Islet precursor cell (in vitro differentiated cells): ENCODE measurements at places on chromosomes 16 and 17.
A peak's percentile ranks its signal among the peaks of the same experiment; 100 is the strongest.

DNA sequence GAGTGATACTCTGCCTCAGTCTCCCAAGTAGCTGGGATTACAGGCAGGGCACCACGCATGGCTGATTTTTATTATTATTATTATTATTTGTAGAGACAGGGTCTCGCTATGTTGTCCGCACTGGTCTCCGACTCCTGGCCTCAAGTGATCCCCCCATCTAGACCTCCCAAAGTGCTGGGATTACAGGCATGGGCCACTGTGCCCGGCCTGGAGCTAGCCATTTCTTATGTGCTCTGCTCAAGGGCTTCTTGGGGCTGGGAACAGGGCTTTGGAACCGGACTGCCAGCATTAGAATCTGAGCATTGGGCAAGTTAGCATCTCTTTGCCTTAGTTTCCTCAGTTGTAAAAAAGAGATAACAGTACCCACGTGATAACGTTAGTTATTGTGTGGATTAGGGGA is 111.3 kb downstream of the C16orf78 start:
- DNase-seq: no peak

DNA sequence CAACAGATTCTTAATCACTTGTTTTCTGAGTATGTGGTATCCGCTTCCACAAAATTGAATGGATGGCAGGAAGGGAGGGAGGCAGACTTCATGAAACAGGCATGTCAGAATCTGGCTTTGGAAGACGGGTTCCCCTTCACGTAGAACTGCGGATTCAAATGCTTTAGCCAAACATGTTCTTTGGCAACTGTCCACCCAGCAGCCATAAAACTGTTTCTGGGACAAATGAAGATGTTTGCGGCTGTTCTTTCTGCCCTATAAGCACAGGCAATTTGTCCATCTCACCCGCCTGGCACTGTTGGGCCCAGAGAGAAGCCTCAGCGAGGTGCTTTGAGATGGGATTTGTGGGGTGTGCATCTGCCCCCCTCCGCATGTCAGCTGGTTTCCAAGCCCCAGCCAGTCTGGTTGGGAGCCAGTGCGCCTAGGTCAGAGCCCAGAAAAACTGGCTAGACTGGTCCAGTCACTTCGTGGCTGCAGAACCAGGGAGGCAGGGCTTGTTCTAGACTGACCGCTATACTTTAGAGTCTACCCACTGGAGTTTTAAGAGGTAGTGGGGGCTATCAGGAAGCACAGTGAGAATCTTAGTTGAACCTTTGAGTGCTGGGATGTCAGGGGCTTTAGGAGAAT is 6.3 kb downstream of the CRHR1 start:
- DNase-seq: no peak

DNA sequence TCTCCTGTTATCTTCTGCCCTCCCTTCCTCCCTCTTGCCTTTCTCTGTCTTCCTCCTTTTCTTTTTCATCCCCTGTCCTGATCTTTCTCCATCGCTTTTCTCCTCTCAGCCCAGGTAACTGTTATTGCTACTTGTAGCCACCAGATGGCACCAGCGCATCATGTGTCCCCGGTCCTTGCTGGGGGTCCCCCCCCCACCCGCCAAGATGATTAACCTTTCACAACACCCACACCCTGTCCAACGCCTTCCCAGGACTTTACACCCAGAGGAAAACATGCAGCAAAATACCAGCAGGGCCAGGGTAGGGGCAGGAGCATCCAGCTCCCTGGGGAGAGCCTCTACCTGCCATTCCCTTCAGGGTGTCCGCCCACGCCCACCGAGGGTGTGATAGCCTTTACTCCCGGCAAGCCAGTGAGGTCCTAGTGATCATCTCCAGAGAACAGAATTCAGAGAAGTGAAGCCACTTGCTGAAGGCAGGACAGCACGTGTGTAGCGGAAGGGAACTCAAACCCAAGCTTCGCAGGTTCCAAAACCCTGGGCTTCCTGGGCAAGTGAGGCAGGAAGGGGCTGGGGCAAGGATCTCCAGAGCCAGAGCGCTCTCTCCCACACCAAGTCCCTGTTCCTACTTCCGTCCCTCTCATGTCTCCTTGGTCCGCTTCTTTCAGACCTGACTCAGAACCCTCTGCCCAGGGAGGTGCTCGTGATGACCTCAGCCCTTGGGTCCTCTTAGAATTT is 13.4 kb upstream of the TAC4 start:
- peak; percentile 82 for DNase-seq

DNA sequence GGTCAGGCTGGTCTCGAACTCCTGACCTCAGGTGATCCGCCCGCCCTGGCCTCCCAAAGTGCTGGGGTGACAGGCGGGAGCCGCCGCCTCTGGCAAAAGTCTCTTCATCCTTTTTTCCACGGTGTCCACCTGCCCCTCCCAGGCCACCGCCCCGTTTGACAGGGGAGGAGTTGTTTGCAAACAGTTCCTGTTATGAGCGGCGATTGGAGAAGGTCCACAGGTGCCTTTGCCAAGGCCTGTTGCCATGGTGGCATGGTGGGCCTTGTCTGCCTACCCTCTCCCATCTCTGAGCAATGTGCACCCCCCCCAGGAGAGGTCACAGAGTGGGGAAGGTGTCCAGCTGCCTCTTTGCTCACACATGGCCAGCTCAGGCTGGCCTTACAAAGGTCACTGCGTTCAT is 16.0 kb upstream of the RAP1GAP2 start:
- no peak for DNase-seq

GRCh38 chr16:14086477-14086876 is 15.4 kb downstream of the MRTFB start:
- no peak for DNase-seq

GRCh38 chr16:29959293-29959692 is 2.6 kb upstream of the TMEM219 start:
- no peak for DNase-seq

DNA sequence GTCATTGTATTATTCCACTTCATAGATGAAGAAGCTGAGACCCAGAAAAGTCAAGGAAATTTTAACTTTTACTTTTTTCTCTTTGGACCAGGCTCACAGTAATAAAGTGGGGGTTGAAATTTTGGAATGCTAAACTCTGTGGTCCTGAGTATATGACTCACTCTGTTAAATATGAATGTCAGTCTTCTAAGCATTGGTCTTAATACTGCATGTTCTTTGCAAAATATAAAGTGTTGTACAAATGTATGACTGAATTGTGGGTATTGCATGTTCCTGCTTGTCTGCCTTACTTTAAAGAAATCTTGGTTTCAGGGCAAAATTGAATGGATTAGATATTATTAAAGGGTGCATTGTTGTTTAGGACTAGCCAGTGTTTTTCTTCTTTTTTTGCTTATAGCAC is 950.8 kb upstream of the GOT2 start:
- no peak for DNase-seq

GRCh38 chr17:65797101-65797500 is 235.7 kb upstream of the AXIN2 start:
- no peak for DNase-seq
